ENCODE measurements at places on chromosomes 1 and 21.
A peak's percentile ranks its signal among the peaks of the same experiment; 100 is the strongest.

GRCh38 chr1:173112129-173112528, 61.4 kb upstream of the TNFSF18 start:
- peak; percentile 84 for DNase-seq

DNA sequence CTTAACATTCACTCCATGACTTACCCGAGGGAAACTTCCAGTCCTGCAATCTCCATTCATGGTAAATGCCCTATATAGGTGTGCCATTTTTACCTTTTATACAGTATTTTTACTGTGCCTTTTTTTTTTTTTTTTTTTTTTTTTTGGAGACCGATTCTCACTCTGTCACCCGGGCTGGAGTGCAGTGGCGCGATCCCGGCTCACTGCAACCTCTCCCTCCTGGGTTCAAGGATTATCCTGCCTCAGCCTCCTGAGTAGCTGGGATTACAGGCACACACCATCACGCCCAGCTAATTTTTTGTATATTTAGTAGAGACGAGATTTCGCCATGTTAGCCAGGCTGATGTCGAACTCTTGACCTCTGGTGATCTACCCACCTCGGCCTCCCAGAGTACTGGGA, 124.4 kb upstream of the PLPPR4 start:
- no peak for DNase-seq

GRCh38 chr1:33259879-33260278, 3.6 kb downstream of the ZNF362 start:
- no peak for DNase-seq

- DNase-seq, result no peak
Measured at GRCh38 chr1:165679282-165680036, 18.9 kb downstream of the ALDH9A1 start.

- no peak for DNase-seq
Measured at GRCh38 chr1:30371888-30372791, 351.2 kb downstream of the MATN1 start.

- no peak for DNase-seq
Measured at GRCh38 chr1:208223136-208223535, 21.0 kb downstream of the PLXNA2 start.

- peak; percentile 51 for DNase-seq
Measured at GRCh38 chr1:222897527-222898190, 82.8 kb downstream of the DISP1 start.

GRCh38 chr1:41838266-41838665, 80.5 kb downstream of the HIVEP3 start:
- no peak for DNase-seq

- no peak for DNase-seq
Measured at GRCh38 chr1:209825591-209826434, 2.0 kb upstream of the UTP25 start.

DNA sequence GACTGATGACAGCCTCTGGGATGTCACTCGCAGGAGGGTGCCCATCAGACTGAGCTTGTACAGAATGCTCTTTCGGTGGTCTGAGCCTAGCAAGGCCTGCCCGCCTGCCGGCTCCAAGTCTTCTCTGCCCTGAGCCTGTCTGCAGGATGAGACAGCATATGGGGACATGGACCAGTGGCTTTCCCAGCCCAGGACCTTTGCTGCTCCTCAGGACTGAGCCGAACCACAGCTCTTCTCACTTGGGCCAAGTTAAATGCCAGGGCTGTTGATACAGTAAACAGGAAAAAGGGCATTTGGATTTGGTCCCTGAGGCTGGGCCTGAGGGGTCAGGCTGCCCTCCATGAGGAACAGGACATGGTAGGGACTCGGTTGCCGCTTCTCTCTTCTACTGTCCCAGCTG, 64.3 kb upstream of the EPS8L3 start:
- no peak for DNase-seq

DNA sequence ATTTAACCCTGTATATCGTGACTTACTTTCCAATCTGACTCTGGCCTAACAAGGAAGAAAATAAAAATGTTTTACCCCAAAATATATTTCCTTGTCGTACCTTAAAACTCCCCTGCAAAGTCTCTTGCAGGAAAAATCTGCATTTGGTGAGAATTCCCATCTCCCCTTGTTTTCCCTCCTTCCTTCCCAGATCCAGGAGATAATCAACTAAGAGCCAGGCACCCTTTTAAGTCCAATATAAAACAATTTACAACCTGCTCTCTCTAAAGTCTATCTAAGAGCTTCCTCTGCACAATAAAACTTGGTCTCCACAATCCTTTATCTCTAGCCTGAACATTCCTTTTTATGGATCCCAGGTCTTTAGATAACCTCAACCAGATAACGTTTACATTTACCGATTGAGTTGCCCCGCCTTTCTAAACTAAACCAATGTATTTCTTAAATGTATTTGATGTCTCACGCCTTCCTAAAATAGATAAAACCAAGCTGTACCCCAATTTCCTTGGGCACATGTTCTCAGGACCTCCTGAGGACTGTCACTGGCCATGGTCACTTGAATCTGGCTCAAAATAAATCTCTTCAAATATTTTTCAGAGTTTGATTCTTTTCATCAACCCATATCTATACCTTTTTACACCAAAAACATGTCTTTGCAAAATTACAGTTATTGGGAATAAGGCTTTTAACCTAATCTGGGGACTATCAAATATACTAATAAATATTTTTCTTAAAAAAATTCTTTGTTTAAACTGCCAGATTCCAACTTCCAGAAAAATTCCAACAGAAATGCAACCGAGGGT, 993 bp downstream of the DDX59 start:
- DNase-seq, result no peak

GRCh38 chr21:20883408-20883800, 114.8 kb upstream of the NCAM2 start:
- DNase-seq, result no peak

DNA sequence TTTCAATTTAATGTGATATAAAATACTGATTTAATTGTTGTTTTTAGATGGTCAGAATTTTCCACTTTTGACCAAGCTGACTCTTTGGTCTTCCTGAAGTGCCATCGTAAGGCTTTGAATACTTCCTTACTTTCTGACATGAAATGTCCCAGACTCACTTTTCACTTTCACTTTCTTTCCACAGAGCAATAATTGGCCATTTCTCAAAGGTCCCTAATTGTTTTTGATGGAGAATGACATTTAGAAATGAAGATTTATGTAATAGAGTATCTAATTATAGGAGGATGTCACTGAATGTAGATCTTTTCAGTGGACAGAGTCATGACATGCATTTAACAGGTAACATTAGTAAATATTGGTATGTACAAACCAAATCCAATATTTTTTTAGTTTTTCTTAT, 1141.6 kb downstream of the KCNT2 start:
- no peak for DNase-seq
